ENCODE measurements at places on chromosomes 7 and 10.
A peak's percentile ranks its signal among the peaks of the same experiment; 100 is the strongest.

- no peak for DNase-seq
Measured at GRCh38 chr7:66575398-66575797, 53.3 kb upstream of the KCTD7 start.

DNA sequence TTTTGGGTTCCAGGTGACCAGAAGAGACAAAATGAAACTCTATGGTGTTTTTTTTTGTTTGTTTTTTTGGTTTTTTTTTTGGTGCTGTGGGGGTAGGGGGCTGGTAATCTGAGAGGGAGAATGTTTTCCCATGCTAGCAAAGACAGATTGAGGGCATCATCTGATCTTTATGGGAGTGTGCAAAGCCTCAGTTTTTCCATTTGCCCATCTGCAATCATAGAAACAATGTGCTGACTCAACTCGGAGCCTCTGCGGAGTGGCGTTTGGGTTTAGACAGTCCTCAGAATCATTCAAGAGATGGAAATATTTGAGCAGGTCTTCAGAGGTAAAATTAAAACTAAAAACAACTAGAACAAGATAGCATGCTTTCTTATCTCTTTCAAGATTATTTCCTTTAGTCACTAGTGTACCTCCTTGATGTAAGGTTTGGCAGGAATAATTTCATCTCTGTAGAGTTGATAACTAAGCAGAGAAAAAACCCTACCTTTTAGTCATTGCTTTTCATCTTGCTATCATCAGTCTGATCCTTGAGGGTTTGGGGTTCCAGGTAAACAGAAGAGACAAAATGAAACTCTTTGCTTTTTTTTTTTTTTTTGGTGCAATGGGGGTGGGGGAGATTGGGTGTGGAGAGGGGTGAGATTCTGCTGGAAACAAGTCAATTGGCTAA, 18.0 kb downstream of the CNNM2 start:
- DNase-seq = no peak

GRCh38 chr7:74464931-74465886, 11.5 kb downstream of the GTF2IRD1 start:
- DNase-seq = no peak

DNA sequence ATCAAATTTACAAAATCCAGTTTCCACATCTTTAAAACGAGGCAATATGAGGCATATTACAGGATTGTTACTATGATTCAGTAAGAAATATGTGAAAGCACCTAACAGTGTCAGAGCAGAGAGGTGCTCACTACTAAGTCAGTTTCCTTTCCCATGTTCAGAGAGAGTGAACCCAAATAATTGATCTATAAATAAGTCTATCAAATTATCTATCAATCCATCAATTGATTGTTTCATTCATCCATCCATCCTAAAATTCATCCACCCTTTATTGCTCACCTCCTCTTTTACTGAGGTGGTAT, 340.8 kb downstream of the SUGCT start:
- no peak for DNase-seq

- no peak for DNase-seq
Measured at GRCh38 chr10:110951381-110951780, 32.0 kb downstream of the SHOC2 start.

GRCh38 chr10:131577786-131578471, 266.4 kb upstream of the TCERG1L start:
- DNase-seq = no peak

GRCh38 chr10:12716042-12716441, 285.5 kb downstream of the CCDC3 start:
- DNase-seq = no peak

DNA sequence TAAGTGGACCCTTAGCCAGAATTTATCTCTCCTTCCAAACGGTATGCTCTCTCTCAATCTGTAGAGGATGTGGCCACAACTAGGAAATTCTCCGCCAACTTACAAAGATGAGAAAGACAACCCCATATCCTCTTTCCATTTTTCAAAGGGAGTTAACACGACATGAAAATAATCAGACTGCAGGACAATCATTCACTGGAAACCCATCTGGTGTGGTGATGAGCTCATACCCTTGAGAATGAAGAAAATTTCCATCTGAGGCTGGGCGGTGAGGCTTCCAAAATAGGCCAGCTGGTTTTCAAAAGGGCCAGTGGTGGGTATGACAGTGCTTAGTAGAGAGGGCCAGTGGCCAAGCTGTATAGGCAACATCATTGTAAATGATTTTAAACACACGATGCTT, 369.6 kb downstream of the FRMD4A start:
- DNase-seq = no peak

GRCh38 chr10:95626500-95626899, 30.0 kb downstream of the ALDH18A1 start:
- no peak for DNase-seq

GRCh38 chr10:89954787-89955566, 253.6 kb downstream of the KIF20B start:
- DNase-seq = no peak

GRCh38 chr10:62637249-62638061, 167.1 kb upstream of the ADO start:
- DNase-seq = no peak

DNA sequence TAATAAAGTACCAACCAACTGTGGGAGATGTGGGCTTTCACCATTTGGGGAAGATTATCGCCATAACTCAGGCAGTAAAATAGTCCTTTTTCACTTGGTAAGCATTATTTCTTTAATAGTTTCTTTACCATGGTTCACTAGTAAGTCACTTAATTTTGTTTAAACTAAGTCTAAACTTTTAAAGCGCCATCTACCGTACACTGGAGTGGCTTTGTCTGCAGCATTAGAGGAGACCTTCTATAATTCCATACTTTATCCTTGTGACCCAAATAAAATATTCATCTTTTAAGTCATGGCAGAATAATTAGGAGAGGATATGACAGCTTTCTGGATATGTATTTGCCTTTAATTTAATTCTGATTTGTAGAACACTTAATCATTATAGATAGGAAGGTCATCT, 468.0 kb downstream of the MAGI2 start:
- DNase-seq = no peak

DNA sequence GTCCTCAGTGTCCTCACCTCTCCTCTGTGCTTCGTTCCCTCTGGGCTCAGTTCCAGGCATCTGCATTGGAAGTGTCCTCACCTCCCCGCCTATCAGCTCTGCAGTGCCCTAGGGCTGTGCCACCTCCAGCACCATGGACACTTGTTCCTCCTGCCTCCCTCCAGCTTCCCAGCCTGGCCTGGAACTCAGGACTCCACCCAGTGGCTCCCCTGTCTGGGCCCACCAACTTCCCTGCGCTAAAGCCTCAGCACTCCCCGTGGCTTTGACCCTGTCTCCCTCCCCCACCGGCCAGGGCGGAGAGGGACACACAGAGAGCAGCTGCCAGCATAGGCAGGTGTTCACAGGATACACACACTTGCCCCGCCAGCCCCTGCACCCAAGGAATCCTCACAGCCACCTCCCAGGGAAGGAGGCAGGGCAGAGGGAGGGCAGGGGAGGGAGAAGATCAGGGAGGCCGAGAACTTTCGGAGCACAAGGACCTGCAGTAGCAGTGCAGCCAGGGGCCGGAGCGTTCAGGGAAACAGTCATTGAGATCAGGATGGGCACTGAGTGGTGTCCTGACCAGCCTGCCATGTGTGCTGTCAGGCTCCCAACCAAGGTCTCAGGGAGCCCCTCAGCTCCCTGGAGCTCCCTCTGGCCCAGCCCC, 31.3 kb downstream of the ANXA8 start:
- DNase-seq = no peak

DNA sequence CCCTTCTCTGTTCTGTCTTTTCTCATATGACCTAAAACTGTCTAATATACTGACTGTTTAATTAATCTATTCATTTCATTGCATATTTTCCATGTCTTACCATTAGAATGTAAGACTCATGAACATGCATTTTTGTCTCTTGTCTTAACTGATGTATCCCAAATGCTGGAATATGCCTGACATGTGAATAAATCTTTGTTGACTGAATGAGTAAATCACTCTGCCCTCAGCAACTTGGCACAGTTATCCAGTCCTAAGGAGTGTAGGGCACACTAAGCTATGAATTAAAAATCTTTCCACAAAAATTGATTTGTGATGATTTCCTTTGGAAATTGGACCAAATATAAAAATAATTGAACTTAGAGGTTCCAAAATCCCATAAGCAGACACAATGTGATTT, 111.3 kb downstream of the ETV1 start:
- DNase-seq = no peak

- no peak for DNase-seq
Measured at GRCh38 chr10:108956149-108956548, 967.2 kb downstream of the XPNPEP1 start.

GRCh38 chr10:113554214-113554613, 1.4 kb downstream of the HABP2 start:
- DNase-seq = no peak

DNA sequence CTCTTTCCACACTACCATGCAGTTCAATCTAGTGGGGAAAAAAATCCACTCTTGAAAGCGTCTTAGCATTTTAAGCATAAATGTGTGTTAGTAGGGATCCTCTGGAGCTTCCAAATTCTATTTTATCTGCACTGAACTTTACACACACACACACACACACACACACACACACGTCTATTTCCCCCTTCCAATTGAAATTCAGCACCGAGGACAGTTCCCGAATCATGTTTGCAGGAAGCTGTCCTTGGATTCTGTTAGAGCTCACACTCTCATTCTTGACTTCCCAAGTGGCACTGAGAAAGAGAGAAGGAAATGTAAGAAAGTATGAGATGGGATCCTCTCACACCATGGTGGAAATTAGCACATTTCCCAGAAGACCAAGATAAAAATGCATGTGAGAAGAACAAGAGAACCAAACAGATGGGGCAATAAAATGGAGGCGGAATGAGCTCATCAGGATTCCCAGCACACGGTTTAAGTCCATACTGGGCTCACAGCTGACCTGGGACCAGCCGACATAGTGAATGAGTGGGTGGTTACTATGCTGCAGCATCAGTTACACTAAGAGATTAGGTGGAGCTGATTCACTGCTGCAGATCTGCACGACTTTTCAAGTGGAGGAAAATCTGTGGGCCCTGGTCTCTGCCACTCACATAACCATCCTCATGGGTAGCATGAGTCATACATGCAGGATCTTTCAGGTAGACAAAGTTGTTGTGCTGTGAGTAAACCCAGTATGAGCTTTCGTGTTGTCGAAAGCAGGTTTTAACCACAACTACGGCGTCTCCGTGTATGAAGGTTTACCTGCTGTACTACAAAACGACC, 3.3 kb upstream of the NPTX2 start:
- no peak for DNase-seq

DNA sequence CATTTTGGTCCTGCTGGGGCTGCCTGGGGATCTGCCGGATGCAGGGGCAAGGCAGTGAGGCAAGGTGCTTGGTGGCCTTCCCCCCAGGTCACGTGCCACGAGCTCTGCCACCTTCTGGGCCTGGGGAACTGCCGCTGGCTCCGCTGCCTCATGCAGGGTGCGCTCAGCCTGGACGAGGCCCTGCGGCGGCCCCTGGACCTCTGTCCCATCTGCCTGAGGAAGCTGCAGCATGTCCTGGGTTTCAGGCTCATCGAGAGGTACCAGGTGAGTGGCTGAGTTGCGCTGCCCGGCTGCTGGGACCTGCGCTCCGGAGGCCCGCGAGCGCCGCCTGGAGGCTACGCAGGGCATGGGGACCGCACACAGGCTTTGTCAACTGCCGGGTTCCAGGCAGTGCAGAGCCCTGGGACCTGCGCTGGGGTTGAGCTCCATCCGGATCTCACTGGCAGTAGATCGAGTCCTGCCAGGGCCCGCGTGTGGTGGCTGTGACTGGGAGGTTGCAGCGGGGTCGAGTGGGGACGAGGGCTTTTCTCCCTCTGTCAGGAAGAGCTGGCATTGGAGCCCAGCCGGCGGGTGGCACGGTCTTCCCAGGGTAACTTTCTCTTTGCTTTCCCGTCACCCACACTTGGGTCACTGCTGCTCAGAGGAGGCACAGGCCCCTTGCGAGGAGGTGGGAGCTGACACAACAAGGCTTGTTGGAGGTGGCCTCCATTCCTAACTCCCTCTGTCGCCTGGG, 21.7 kb downstream of the AMZ1 start:
- peak; percentile 35 for DNase-seq

GRCh38 chr7:41133690-41134299, 569.1 kb downstream of the INHBA start:
- no peak for DNase-seq

DNA sequence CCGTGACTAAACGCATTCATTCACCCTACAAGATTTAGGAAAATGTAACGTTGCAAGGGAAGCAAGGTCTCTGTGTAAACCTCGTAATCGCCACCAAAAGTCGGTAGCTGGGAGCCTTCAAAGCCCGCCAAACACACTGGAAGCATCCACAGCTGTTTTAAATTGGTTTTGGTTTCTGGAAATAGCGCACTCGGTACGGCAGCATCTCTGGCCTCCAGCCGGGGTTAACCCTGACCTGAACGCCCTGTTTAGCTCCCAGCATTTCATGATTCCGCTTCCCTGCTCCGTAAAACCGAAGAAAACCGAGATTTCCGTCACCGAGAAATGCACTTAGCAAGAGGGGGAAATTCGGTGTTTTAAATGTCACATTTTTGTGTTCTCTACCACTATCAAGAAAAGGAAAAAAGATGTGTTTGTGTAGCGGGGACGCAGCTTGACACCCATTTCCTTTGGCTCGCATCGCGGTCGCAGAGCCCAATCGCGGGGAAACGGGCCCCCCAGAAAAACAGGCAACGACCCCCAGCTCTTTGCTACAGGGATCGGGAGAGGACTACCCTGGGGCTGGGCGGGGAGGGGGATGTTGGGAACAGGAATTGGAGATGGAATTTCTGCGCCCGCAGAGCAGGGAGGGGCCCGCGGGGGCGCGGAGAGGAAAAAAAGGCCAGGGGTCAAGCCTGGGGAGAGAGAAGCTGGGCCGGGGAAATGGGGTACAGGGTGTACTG, 646 bp downstream of the SGCE start:
- no peak for DNase-seq

- no peak for DNase-seq
Measured at GRCh38 chr10:98474628-98475027, 27.9 kb upstream of the HPS1 start.

- DNase-seq = no peak
Measured at GRCh38 chr7:70942791-70943190, 189.2 kb upstream of the GALNT17 start.

GRCh38 chr10:100562008-100562672, 26.4 kb downstream of the HIF1AN start:
- DNase-seq = no peak

DNA sequence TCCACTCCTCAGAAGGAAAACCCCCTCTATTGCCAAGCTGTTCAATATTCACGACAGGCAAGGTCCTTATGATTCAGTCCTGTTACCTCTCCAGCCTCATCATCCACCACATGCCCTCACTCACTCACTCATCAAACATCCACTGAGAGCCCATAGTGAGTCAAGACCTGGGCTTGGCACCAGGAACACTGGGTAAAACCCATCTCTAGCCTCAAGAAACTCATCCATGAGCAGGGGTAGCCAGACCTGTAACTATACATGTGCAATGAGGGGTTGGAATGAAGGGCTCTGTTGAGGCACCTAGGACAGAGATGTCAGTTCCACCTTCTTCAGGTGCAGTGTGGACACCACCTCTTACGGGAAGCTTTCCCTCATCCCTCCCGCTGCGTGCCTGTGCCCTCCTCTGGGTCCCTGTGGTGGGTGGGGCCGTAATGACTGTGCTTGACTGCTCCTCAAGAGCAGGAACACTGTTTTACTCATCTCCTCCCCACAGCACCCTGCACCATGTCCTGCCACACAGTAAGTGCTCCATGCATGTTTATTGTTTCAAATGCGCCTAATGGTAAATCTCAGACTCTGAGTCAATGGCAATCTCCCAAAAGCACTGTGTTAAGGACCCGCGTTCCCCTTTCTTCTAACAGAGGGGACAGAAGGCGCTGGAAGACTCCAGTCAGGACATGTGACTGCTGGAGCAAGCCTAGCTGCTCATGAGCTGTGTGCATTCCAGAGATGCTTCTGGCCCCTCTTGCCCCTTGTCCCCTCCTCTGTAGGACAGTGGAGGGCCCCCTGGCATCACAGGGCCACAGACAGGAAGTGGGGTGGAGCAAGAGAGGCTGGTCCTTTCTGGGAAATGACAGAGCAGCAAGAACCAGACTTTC, 95.4 kb downstream of the HIPK2 start:
- DNase-seq = no peak

Data from GOT3 (cell line).